ENCODE measurements at places on chromosomes 12 and 14. TPM values are rescaled to one million over a fixed set of nuclear protein-coding genes. Genes with fewer than 3 reads are reported as not detected.

GRCh38 chr14:70931008-70931407, 23.7 kb downstream of the PCNX1 start:
- H3K4me1 ChIP-seq, result peaks cover 8% of the 10 kb centered on the region
- H3K36me3 ChIP-seq, result no peaks in the 10 kb centered on the region
- no peaks in the 10 kb centered on the region for H3K27me3 ChIP-seq
- H3K4me3 ChIP-seq, result no peak overlapping the region
- H3K27ac ChIP-seq, result no peak overlapping the region

- no peak overlapping the region for H3K27ac ChIP-seq
- no peak for DNase-seq
- no peaks in the 10 kb centered on the region for H3K4me1 ChIP-seq
- no peaks in the 10 kb centered on the region for H3K27me3 ChIP-seq
- H3K4me3 ChIP-seq, result no peak overlapping the region
Observed at GRCh38 chr12:20931894-20932293, 121.4 kb downstream of the SLCO1B3 start.

DNA sequence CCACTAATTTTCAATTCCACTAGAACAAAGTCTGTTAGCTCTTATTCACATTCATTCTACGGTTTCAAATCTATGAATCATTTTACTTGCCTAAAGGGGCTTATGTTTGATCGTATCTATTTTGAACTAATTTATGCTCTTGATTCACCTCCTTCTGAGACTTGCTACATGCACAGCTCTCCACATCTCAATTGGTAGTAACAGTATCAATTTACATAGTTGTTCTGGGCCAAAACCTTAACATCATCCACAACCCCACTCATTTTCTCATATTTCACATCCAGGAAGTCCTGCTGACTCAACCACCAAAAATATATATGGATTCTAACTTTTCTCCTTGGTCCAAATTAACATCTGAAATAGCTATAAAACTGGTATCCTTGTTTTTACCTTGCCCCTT, 208.6 kb downstream of the RASSF9 start:
- no peak for DNase-seq
- no peak overlapping the region for H3K4me3 ChIP-seq
- H3K27ac ChIP-seq, result no peak overlapping the region
- no peaks in the 10 kb centered on the region for H3K36me3 ChIP-seq
- no peaks in the 10 kb centered on the region for H3K4me1 ChIP-seq
- no peaks in the 10 kb centered on the region for H3K27me3 ChIP-seq

DNA sequence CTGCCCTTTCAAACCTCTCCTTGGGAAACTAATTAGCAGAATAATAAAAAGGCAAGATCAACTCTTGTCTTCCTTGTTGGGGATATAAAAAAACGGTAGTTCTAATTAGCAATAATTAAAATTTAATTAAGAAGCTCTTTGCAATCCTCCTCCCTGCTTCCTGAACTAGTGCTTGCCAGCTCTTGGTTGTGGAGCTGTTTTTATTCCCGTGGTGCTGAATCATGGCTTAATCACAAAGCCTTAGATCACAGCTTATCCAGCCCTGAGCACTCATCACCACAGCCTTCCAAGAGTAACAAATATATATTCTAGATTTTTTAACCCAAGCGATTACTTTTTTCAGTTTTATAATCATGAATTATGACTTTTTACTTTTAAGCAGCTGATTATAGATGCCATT, 63.2 kb upstream of the INSM2 start:
- no peak overlapping the region for H3K27ac ChIP-seq
- H3K36me3 ChIP-seq, result no peaks in the 10 kb centered on the region
- no peak for DNase-seq
- H3K4me1 ChIP-seq, result no peaks in the 10 kb centered on the region
- no peak overlapping the region for H3K4me3 ChIP-seq
- peaks cover 5% of the 10 kb centered on the region for H3K27me3 ChIP-seq

The HSP90AA1 gene
- total RNA-seq, result 670 TPM

The TAS2R14 gene
- 2.9 TPM for total RNA-seq

The DPF3 gene
- 2.1 TPM for total RNA-seq

The KCNK10 gene
- total RNA-seq, result not detected

The EMC9 gene
- 11.1 TPM for total RNA-seq

Data from SJSA1 (cell line).